Motor neuron (in vitro differentiated cells): ENCODE measurements at places on chromosomes 12 and 14. TPM values are rescaled to one million over a fixed set of nuclear protein-coding genes. Genes with fewer than 3 reads are reported as not detected.

LRP1-AS gene
- 0.57 TPM in 1 of 2 replicates, not detected in the other for total RNA-seq

PIWIL1 gene
- total RNA-seq: not detected in 2 replicates

TMCC3 gene
- total RNA-seq: 16.2 and 16.5 TPM in 2 replicates

RTL1 gene
- total RNA-seq: 0.76 and 1.4 TPM in 2 replicates

LRRC10 gene
- not detected in 2 replicates for total RNA-seq

EEA1 gene
- total RNA-seq: 14.9 and 16.2 TPM in 2 replicates

ERP27 gene
- total RNA-seq: 1.9 and 2.5 TPM in 2 replicates

CDKN1B gene
- 66.2 and 68.9 TPM in 2 replicates for total RNA-seq

BRMS1L gene
- 9.1 and 10.7 TPM in 2 replicates for total RNA-seq

DPPA3 gene
- not detected in 2 replicates for total RNA-seq

HVCN1 gene
- total RNA-seq: 0.49 and 1.5 TPM in 2 replicates

KRT4 gene
- 2.4 TPM in 1 of 2 replicates, not detected in the other for total RNA-seq

AICDA gene
- total RNA-seq: 0.16 TPM in 1 of 2 replicates, not detected in the other

ADCK1 gene
- total RNA-seq: 5.1 and 5.9 TPM in 2 replicates

LRRK2 gene
- total RNA-seq: 2.7 and 3.7 TPM in 2 replicates
